ENCODE measurements at places on chromosomes 6 and 20.
A peak's percentile ranks its signal among the peaks of the same experiment; 100 is the strongest.

DNA sequence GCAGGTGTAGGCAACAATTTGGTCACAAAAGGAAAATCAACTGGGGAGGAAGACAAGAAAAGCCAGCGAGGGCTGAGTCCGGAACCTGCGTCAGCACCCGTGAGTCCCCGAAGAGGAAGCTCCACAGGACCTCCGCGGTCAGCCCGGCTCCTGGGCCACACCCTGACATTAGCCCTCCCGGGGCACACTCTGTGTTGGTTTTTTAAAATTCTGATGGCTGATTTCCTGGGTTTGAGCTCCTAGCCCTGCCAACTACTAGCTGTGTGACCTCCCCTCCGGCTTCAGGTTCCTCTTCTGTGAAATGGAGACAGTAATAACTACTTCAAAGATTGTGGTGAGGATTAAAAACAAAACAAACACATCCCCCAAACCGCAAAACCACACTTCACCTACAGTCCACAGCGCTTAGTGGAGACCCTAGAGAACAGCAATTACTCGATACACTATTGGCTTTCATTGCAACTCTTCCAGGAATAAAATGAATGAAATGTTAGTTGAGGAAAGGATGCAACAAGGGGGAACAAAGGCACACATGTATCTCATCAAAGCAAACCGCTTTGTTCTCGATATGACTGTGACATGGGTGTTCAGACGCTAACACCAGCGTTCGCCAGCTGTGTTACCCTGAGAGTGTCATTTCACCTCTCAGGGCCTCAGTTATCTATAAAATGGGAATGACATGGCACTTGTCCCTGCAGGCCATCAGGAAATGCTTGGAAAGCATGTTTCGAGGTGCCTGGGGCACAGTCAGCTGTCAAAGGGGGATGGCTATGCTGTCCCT is 985 bp downstream of the ZBP1 start:
- DNase-seq: peak; percentile 87

GRCh38 chr6:91509039-91509438 is 922.2 kb upstream of the MAP3K7 start:
- DNase-seq: no peak

- DNase-seq: no peak
Measured at GRCh38 chr20:14510341-14510740, 172.9 kb upstream of the FLRT3 start.

DNA sequence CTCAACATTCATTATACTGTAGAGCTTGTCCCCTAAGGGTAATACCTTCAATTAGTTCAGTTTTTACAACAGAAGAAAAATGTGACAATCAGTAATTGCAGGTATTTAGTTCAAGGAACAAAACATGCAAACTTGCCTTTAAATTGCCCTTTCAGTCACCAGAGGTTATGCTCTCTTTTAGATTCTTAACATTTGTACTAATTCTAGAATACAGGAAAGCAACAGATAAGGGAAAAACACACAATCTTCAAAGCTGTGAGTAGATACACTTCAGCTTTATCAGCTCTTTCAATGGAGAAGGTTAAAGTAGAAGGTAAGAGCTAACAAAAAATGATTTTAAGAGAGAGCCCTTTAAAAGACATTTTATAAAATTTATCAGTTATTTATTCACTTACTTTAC is 173.1 kb downstream of the HS3ST5 start:
- no peak for DNase-seq

DNA sequence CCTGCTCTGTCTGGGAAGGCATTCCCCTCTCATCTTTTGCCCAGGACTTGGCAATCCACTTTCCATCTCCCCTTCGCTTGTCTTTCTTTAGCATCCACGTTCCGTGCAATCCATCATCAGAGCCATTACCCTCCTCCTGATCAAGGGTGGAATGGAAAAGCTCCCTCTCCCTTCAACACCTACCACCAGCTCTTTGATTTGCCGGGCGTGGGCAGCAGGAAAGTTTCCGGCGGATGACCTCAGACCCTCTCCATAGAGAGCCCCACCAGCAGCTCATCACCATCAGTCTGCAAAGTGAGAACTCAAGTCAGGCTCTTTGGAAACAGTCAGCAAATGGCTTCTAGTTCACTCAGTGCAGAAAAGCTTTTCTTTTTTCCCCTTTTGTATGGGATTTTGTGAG is 76.2 kb downstream of the TSHZ2 start:
- no peak for DNase-seq

DNA sequence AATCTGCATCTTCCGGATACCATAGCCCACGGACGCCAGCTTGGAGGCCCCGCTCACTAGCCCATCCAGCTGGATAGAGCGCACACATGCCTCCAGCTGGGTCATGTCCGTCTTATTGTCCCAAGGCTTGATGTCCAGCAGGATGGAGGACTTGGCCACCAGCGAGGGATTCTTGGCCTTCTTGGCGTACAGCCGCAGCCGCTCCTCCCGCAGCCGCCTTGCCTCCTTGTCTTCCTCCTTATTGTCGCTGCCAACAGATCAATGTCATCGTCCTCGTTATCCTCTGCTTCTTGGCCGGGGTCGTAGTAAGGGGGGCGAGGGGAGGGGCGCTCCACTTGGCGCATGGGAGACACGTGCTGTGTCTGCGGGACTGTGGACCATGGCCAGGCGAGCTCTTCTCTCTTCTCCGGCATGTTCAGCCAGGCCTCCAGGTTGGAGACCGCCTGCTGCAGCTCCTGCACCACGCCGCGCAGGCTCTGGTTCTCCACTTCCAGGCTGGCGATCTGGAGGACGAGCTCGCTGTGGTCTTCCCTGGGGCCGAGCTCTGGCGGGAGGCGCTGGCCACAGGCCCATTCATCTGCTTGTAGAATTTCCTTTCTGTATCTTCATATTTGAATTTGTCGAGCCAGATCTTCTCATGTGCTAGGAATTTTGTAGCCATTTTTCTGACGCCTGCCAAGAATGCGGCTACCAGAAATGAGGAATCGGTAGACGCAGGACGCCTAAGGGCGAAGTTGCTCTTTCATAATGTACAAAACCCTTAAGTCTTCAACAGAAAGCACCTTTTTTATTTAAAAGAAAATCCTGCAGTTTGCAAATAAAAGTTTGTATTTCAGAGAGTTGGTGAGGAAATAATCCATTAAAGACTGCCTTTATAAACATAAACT is 60.1 kb upstream of the PTPRK start:
- no peak for DNase-seq

GRCh38 chr20:24011282-24011681 is 22.7 kb upstream of the GGTLC1 start:
- DNase-seq: no peak

DNA sequence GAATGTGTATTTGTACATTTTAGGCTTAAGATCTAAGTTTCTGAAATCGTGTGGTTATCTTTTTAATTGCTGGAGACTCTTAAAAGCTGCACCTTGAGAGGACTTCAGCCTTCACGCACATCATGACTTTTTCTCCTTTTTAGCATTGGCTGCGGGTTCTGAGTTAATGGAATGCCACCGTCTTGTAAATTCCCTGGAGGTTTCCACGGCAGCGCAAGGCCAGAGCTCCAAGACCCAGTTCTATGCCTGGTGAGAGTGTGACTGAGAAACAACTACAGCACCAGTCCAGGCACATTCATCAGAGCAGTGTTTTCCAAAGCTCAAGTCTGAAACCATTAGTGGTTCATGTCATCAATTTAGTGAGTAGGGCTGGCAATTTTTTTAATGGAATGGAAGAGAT is 23.0 kb downstream of the PRR18 start:
- DNase-seq: no peak

- DNase-seq: no peak
Measured at GRCh38 chr6:2247664-2248063, 2.3 kb upstream of the GMDS start.

DNA sequence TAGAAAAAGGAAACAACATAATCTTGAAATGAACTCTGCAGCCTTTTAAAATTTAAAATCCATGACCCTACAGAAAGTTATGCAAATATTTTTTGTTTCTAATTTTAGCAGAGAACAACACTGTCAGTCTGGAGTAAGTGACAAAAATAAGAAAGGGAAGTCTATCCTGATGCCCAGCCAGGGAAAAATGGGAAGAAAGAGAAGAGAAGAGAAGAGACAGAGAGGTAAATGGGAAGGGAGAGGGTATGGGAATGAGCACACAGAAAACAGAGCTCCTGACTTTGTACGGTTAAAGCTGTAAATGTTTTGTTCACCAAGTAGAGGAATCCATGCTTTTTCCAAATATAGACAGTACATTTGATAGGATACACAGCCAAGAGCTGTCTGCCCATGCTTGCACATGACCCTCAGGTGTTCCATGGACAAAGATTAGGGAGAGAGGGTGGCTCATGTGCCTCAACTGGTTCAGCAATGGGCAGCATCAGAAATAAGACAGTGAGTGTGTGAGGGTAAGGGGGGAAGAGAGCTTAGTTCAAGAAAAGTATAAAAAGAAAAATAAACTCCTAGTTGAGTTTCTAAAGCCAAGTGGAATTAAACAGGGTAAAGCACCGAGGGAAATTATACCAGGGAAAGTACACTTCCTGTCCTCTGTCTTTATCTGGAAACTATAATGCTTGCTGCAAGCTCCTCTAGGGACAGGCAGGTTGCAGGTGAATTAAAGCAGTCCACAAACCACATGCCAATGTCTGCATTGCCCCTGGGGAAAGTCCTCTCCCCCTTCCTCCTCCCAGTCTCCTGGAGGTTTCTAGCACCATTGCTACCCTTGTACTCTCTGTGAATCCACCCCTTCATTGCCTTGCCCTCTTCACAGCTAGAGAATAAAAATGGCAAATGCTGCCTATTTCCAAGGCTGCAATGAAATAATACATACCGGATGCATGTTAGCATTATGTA is 30.0 kb downstream of the MAP3K5 start:
- DNase-seq: no peak

DNA sequence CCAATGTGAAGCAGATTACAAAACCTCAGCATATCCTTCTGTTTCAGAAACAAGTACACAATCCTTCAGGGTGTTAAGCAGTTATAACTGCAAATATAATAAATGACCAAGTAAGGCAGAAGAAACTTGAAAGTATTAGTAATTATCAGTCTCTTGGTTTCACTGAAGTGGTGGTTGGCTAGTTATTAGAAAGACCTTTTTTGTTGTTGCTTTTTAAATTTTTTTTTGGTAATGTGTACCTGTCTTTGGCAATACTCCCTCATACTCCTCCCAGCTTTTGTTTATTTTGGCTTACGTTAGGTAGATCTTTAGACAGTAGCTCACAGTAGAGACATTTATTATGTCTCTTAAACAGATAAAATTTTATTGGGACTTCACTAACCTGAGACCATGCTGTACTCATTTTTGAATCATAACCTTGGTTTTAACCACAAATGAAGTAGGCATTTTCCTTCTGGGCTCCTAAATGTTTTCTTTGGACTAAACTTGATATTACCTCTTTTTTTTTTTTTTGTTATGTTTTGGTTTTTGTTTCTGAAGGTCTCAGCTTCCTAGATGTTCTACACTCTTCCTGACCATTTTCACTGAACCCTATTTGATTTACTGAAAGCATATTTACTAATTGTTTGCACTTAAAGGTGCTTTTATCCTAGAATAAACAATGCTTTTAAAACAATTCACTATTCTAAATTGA is 6.4 kb downstream of the CD2AP start:
- no peak for DNase-seq

- DNase-seq: no peak
Measured at GRCh38 chr6:29045075-29045474, at the start of gene OR2W1. TSS of gene OR2W1 (minus strand) at chr6:29045175. CDS start at chr6:29045175, 0 bp downstream.

DNA sequence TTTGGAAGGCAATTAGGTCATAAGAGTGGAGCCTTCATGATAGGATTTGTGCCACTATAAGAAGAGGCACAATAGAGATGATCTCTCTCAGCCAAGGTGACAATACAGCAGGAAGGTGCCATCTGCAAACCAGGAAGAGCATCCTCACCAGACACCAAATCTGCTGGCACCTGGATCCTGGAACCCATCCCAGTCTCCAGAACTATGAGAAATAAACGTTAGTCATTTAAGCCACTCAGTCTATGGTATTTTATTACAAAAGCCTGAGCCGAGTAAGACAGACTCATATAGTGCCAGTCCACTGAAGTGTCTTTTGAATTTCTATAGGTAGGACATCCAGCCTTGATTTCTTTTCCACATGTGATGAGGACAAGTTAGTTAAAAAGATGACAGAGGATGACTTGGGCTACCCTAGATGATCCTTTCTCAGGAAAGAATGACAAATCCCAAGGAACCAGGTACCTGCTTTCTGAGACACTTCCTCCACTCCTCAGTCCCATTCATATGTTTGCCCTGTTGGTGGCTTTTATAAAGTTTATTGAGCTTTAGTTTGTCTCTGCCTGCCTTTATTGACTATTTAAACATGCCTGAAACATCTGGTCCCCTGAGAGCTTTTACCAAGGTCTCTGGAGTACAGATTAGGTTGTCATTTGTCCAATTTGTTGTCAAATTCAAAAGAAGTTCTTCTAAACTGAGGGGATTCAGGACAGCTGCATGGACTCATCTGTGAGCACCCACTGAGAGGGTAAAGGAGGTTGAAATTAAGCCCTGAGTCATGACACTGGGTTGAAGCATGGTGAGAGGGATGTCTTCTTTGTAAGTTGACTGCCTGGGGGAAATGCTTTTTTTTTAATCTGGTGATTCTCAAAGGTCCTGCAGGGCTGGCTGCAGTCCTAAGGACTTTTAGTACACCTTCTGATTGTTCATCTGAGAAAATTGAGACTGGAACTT is 165.0 kb upstream of the PLCB4 start:
- DNase-seq: no peak

GRCh38 chr6:167090171-167090570 is 32.7 kb upstream of the CCR6 start:
- no peak for DNase-seq

- no peak for DNase-seq
Measured at GRCh38 chr20:53981752-53982437, 88.5 kb downstream of the BCAS1 start.

GRCh38 chr20:48877304-48877703 is 44.2 kb upstream of the ARFGEF2 start:
- DNase-seq: no peak

DNA sequence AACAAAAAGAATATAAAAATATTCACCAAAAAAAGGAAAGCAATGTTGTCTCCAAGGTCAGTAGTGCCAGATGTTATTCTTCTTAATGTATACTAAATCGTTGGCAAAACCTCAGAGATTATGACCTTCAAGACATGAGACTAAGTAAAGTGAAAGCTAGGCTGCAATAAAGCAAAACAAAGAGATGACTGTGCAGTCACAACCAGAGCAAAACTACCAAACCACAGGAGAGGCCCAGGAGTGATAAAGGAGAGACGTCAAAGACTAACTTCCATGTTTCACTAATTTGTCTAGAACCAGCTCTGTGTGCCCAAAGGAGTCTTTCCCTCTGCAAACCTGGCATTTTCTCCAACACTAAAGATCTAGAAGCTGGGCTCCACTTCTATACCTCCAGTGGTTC is 155.9 kb upstream of the POU3F2 start:
- DNase-seq: no peak

- DNase-seq: peak; percentile 55
Measured at GRCh38 chr20:57397693-57398108, 6.5 kb downstream of the RBM38 start.

GRCh38 chr20:4867051-4867450 is 134.3 kb downstream of the SLC23A2 start:
- DNase-seq: no peak
